ENCODE measurements at places on chromosomes 11 and 22.

DNA sequence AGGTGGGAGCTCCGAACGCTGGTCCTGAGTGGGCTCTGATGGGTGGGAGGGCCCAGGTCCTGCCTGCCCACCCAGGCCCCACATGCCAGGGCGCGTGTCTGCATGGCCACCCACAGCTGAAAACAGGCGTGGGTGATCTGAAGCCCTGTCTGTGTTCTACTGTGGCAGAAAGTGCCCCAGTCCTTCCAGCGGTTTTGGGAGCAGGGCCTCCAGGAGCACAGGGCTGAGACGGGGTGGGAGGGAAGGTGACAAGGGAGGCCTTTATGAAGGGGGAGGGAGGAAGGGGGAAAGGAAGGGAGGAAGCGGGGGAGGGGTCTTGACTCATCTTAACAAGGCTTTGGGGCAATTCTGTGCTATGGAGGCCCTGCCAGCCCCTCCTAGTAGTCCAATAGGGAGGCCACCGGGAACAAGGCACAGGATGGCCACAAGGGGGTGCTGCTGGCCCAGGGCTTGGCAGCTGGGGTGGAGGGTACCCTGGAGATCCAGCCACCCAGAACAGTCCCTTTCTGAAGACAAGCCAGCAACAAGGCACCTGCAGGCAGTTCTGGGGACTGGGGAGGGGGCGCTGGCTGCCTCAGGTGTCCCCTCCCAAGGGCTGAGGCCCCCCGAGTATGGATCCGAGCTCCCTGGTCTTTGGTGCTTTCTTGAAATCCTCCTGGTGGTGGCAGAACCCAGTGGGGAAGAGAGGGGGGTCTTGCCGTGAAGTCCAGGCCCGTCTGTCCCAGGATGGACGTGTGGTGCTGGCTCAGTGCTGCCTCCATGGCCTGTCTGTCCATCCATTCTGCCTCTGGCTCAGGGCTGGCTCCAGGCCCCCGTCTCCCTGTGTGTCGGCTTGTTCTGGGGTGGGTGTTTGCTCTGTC is 6.3 kb upstream of the FADS3 start:
- DNase-seq: peak; percentile 64

DNA sequence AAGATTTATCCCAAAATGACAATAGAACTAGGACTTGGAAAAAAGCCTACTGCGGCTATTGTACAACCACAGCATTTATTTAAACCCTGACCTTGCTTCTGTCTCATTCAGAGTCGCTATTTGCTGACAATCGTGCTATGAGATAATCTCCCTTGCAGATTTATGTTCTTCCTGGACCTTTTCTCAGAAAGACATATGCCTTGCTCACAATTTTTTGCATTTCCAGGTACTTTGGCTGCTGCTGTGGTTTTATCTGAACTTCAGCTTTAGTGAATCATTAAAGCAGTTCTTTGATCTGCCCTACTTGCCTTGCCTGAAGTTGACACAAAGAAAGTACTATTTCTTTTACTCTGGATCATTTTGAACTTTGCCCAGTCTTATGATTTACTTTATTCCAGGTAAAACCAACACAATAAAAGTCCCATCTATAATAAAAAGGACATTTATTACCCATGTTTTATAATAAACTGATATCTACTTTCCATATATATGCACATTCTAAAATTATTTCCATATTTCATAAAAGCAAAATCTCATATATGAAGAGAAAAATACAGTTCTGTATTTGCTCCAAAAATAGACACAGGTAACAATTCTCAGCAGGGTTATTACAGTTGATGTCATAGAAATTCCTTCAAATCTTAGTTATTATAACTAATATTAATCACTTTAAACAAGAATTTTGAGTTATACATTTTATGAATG is 63.4 kb upstream of the CARD18 start:
- no peak for DNase-seq

GRCh38 chr11:81190546-81190945 is 1543.1 kb downstream of the FAM181B start:
- DNase-seq: no peak

DNA sequence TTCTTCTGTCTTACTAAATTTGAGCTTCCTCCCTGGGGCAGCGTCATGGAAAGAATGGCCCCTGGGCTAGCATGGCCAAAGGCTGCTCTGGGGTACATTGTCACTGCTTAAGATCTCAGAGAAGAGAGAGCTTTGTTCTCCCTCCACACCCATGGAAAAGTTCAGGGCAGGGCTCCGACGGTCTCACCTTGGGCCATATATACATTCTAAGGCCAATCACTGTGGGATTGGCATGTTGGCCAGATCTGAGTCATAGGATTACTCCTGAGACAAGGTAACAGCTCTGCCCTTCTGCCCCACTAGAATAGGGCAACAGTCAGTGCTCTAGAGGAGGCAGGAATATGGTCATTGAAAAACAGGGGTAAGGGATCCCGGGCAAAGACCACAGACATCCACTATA is 56.2 kb downstream of the BUD13 start:
- no peak for DNase-seq

DNA sequence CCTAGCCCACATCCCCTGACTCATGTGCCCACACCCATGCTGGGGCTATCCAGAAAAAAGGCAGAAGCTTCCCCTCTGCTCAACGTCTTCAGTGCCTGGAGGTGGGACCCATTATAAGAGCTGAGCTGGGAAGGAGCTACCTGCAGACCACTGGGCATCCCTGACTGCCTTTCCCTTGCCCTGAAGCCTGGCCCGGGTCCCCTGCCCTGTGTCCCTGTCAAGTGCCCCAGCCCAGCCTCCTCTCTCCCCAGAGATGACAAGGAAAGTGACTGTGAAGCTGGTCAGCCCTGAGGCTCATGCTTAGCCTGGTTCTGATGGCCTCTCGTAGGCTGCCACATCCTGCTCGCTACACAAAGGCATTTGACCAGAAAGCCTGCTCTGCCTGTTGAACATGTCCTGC is 140.4 kb downstream of the PARVA start:
- DNase-seq: no peak

DNA sequence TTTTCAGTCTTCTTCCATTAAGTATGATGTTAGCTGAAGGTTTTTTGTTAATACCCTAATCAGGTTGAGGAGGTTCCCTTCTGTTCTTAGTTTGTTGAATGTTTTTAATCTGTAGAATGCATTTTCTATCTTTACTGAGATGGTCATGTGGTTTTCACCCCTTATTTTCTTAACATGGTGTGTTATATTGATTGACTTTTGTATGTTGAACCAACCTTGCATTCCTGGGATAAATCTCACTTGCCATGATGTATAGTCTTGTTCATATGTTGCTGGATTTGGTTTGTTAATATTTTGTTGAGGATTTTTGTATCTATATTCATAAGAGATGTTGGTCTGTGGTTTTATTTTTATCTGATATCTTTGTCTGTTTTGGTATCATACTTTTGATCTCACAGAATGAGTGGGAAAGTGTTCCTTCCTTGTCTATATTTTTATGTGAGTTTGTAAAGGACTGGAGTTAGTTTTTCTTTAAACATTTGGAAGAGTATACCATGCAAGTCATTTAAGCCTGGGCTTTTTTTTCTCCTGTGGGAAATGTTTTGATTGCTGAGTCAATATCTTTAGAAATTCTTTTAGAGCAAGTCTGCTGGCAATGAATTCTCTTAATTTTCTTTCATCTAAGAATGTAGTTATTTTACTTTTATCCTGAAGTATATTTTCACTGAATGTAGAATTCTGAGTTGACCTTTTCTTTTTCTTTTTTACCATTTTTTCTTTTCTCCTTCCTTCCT is 5.5 kb upstream of the P4HA3 start:
- peak; percentile 9 for DNase-seq

GRCh38 chr22:18999008-18999407 is 62.9 kb upstream of the PRODH start:
- no peak for DNase-seq

DNA sequence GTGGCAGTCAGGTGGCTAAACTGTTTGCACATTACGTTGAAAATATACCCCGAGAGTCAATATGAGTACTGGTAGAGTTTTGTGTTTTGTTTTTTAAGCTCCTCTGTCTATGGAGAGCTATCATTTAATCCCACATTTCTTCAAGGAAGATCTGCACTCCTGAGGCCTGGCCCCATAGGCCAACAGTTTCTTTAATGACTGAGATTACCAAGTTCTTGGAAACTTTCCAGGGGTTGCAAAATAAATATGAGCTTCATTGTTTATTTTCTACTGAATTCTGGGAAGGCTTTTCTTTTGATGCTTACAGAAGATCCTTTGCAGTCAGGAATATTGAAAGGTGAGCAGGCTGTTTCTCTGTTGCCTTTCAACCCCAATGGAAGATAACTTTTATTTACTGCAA is 452.0 kb downstream of the JRKL start:
- no peak for DNase-seq

- DNase-seq: no peak
These were observed 60.7 kb downstream of the DBX1 start for GRCh38 chr11:20099527-20099926.

DNA sequence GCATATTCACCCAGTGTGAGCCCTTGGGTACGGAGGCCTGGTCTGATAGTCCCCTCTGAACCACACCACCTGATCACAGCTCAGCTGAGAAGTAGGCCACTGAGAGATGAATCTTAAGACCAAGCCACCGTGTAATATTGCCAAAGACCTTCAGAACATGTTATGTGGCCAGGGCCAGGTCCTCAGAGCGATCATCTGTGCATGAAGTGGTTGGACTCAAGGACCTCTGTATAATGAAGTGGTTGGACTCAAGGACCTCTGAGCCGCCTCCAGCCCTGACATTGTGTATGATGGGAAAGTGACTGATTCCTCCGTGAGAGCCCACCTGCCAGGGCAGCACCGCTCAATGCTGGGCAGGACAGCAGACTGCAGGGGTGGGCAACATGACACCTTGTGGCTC is 70.2 kb downstream of the TP53I11 start:
- no peak for DNase-seq

DNA sequence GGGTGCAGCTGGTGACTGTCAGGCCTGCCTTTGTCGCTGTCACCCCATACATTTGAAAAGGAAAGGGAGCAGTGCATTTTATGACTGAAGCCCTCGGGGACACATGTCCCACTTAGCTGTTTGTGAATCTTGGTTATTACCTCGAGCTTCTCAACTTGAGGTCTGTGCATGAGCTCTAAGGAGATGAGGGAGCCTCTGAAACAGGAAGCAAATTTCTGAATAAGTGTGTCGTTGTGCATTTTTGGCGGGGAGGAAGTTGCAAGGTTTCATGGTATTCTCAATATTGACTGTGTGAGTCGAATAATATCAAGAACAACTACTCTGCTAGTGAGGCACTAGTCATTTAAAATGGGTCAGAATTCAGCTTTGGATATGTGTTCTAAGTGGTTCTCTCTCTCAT is 149.7 kb upstream of the PLET1 start:
- DNase-seq: no peak

DNA sequence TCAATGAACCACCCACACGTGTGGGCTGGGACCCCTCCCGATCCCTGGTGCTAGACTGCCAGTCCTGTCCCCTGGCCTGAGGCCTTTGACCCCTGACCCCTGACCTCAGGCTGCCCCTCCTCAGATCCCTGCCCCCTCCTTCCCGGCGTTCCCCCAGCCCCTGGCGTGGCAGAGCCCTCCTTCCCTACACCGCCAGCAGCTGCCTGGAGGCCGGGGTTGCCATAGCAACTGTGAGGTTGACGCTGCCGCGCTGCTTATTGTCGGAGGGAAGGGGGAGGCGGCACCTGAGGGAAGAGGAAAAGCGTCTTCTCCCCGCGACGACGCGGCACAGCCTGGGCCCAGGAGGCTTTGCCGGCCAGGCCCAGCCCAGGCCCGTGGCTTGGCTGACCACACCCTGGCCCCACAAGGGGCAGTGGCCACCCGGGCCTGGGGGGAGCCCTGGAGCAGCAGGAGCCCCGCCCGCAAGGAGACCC is 32.6 kb downstream of the SHANK3 start:
- DNase-seq: no peak

DNA sequence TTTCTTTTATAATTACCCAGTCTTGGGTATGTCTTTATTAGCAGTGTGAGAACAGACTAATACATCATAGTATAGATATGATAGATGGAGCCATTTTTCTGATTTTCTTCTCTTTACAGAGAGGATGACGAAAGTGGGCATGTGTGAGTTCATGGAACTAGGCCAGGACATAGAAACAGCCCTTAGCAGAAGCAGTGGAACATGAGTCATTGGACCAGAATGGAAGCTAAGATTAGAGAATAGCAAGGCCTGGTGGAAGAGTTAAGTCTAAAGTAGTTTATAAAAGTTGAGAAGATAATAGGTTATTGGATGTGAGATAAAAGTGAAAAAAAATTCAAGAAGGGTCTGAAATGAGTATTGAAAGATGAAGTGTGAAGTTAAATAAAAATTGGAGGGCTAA is 97.0 kb upstream of the MPPED2 start:
- no peak for DNase-seq

DNA sequence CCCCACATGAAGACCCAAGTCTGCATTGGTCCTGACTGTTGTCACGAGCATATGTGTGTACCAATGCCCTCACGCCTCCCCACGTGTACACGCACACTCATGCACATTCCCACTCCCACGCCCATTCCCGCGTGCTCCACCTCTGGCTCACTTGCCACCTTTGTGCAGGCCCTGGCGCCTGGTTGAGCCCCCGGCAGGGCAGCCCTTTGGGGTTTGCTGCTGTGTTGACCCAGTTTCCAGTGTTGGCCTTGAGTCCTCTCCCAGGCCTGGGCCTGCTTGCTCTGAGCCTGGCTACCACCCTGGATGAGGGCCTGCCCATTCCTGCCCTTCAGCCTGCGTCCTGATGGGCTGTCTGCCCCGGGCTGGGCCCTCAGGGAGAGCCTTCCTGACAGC is 18.2 kb downstream of the PVALB start:
- DNase-seq: no peak

GRCh38 chr11:119356349-119357031 is 10.0 kb upstream of the MFRP start:
- DNase-seq: peak; percentile 60

GRCh38 chr11:17930544-17931125 is 82.2 kb downstream of the SERGEF start:
- no peak for DNase-seq

DNA sequence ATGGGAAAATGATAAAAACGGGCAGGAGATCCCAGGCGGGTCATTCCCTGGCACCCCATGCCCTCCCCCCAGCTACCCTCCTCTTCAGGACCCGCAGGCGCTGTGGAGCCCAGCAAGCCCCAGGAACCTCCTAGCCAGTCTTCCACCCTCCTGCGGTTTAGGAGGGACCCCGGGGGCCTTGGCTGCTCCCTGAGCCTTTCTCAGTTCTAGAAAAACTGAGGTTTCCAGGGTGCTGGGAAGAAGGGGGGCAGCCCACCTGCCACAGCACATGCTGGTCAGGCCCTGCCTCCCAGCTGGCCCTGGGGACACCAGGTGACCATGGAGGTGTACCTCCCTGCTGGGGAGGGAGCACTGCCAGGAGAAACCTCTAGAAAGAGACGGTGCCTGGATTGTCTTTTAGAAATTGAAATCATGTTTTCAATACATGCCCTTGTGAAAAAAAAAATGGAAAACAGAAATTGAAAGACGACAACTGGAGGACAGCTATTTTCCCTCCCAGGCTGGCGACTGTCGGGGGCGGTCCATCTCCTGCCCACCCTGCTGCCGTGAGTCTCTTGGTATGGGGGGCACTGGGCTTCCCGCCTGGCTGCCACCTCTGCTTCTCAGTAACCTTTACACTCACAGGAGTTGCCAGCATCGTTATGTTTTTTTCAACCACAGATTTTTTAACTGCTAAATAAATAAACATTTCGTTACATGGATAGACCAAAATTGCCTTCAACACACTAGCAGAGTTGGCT is 398.5 kb downstream of the TBC1D22A start:
- no peak for DNase-seq

GRCh38 chr11:62575156-62575555 is 1.5 kb upstream of the EEF1G start:
- DNase-seq: no peak

Measured in T-helper 2 cell (primary cell).